ENCODE measurements at places on chromosomes 1 and 21.

- DNase-seq: no peak
Observed at GRCh38 chr1:108897865-108898720, 21.3 kb downstream of the GPSM2 start.

DNA sequence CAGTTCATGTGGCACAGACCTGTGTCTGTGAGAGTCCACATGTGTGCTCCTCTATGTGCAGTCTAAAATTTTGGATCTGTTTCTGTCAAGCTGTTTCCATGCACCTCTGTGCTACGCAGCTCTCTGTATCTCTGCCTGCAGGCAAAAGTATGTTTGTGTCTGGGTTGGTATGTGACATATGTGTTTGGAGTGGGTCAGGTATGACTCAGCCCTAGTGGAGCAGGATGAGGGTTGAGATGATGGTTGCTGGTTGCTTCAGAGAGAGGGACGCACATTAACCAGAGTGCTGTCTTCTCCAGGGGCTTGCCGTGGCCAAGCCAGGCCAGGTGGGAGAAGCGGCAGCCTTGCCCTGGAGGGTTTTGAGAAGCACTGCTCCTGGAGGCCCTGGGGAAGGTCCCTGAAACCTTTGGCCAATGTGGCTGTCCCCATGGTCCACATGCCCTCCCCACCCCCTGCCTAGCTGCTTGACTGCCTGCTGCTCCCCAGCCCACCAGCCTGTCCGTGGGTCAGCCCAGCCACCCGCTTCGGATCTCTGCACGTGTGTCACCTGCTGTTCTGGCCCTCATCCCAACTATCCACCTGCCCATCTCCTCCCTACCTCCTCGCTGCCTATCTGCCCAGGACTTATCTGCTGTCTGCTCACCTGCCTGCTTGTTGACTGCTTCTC is 4.1 kb upstream of the EVA1B start:
- no peak for DNase-seq

GRCh38 chr1:220952961-220953643 is 73.9 kb downstream of the HLX start:
- DNase-seq: no peak

DNA sequence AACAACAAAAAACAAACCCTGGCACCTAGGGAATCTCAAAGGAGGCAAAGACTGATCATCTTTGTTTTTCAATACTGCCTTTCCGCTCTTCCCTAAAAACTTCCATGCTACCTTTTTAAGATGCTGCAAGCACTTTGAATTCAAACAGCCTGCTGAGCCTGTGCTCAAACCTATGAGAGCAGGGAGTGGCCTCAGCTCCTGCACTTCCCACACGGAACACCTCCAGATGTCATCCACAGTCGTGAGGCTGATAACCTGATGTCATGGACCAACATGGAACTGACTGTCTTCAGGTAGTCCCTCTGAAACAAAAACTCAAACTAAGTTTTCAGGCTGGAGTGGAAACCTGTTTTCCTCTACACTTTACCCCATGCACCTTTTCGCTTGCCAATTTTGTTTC is 46.8 kb downstream of the DESI2 start:
- DNase-seq: no peak

GRCh38 chr1:39915499-39916129 is 13.9 kb upstream of the MYCL start:
- no peak for DNase-seq

GRCh38 chr1:156795787-156796186 is 20.9 kb downstream of the SH2D2A start:
- no peak for DNase-seq

GRCh38 chr1:115240297-115240696 is 97.8 kb downstream of the NGF start:
- DNase-seq: no peak

- DNase-seq: no peak
Observed at GRCh38 chr1:234409328-234409727, 36.1 kb downstream of the COA6 start.

DNA sequence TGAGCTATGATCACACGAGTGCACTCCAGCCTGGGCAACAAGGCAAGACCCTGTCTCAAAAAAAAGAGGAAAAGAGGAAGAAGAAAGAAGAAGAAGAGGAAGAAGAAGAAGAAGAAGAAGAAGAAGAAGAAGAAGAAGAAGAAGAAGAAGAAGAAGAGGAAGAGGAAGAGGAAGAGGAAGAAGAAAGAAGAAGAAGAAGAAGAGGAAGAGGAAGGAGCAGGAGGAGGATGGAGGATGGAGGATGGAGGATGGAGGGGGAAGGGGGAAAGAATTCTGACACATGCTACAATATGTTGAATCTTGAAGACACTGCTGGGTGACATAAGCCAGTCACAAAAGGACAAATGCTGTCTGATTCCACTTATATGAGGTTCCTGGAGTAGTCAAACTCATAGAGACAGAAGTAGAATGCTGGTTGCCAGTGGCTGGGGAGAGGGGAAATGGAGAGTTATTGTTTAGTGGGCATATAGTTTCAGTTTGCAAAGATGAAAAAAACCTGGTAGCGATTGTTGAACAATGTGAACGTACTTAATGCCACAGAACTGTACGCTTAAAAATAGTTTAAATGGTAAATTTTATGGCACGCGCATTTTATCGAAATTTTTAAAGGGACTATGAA is 47.3 kb upstream of the COA6 start:
- DNase-seq: no peak

- DNase-seq: no peak
Observed at GRCh38 chr1:245092638-245092976, 62.2 kb upstream of the KIF26B start.

DNA sequence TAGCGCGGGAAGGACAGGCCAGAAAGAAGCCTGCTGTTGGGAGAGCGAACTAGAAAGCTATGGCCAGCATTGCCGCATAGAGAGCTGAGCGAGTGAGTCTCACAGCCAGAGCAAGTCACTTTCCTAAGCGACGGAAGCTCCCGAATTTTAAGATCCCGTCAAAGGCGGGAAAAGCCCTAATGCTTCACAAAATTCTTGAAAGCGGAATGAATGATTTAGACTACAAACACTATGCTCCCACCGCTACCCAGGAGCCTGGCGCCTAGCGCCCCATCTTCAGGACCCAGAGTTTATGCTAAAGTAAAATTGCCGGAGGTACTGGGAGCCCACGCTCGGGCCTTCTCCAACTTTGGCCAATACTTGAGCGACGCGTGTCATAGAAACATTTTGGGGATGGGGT is 409.9 kb upstream of the ESRRG start:
- DNase-seq: no peak

DNA sequence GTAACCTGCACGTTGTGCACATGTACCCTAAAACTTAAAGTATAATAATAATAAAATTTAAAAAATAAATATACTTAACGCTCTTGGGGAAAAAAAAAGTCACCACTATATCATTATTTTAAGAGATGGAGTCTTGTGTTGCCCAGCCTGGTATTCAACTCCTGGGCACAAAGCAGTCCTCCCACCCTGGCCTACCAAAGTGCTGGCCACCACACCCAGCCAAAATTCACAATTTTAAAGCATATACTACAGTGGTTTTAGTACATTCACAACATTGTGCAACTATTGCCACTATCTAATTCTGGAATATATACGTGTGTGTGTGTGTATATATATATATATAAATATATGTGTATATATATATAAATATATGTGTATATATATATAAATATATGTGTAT is 5.9 kb downstream of the HMGN2 start:
- DNase-seq: no peak

DNA sequence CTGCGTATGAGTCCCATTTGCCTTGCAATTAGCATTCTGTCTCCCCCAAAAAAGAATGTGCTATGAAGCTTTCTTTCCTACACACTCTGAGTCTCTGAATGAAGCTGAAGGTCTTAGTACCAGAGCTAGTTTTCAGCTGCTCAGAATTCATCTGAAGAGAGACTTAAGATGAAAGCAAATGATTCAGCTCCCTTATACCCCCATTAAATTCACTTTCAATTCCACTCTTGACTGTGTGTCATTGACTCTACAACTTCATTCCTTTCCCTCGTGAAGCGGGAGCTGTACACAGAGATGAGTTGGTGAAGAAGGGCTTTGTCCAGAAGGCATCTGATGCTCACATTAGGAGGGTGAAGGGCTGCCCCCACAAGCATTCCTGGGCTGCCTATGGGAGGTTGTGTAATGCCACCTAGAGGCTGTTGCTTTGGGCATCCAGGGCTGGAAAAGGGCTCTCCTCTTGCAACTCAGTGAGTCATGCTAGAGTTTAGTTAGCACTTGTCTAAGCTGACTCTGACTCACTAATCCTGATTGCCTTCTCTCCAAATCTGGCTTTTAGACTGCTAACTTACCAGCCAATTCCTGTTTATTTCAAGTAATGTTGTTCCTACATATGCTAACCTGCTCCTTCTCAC is 1.8 kb downstream of the SPRR1B start:
- DNase-seq: no peak

DNA sequence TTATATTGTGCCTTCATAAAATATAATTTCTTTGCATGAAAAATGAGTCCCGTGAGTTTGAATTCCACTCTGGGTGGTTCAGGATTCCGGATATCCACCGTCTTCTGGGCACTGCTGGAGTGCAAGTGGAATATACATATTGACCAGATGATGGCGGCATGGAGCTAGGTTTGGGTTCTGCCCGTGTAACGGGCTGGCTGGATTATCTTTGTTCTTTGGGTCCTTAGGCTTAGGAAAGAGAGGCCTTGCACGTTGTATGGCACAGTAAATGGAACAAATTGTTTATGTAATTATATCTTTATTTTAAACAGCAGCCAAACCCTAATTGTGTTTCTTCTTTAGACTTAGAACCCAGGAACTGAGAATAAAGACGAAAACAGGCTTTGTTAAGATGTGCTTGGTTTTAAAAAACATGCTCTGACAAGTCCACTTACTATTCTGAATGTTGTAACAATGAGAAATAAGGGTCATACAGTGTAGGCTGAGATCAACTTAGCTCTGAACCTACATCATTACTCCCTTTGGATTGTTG is 13.5 kb upstream of the ACBD6 start:
- DNase-seq: peak; percentile 12

GRCh38 chr1:85438353-85438752 is 26.6 kb downstream of the DDAH1 start:
- DNase-seq: no peak

- DNase-seq: no peak
Observed at GRCh38 chr1:7703321-7704213, 67.5 kb upstream of the VAMP3 start.

DNA sequence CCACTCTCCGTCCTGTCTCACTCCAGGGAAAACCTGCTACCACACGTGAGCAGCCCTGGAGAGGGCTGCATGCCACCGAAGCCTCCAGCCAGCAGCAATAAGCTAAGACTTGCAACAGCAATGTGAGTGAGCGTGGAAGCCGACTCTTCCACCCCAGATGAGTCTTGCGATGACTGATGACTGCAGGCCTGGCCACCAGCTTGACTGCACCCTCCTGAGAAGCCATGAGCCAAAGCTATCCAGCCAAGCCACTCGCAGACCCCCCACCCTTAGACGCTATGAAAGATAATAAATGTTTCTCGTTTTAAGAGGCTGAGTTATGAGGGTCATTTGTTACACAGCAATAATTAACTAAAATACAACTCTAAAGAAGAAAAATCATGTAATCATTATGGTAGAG is 118.6 kb upstream of the GALNT2 start:
- DNase-seq: no peak

GRCh38 chr1:53361541-53361961 is 33.7 kb upstream of the LRP8 start:
- DNase-seq: no peak

- peak; percentile 8 for DNase-seq
Observed at GRCh38 chr1:39490596-39491145, 765 bp upstream of the BMP8A start.

GRCh38 chr1:4312024-4312423 is 342.4 kb upstream of the AJAP1 start:
- no peak for DNase-seq

DNA sequence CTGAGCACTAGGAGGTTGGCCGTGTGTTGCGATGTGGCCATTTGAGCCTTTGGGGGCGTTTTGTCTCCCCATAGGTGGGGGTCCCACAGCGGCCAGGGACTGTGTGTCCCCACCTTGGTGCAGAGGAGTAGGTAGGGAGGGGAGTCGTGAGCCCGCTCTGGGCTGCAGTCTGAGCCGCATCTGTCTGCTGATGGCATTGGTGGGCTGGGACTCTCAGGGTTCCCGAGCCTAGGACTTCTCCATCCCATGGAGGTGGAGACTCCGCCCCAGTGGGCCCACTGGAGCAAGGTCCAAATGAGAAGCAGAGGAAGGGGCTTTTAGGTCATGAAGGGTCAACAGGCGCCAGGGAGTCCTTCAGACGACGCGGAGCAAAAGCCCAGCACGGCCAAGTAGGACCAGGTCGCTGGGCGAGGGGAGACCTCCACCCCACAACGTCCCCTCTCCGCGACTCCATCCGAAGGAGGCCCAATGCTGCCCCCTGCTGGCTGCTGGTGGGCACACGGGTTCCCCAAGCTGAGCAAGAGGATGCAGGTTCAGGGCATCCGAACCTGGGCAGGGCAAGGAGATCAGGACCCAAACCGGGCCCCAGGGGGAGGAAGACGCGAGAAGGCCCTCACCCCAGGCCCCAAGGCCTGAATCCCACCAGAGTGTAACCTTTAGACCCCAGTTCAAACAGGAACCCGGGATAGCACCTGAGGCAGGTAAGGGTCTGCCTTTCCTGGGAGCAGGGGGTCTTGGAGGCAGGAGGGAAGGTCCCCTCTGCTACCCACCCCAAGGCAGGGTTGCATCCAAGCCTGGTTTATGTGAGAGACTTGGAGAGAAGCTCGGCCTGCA is 14.9 kb downstream of the TTC34 start:
- peak; percentile 64 for DNase-seq

Measured in effector CD8-positive, alpha-beta T cell (primary cell).